ENCODE measurements at places on chromosomes 6 and 20.

DNA sequence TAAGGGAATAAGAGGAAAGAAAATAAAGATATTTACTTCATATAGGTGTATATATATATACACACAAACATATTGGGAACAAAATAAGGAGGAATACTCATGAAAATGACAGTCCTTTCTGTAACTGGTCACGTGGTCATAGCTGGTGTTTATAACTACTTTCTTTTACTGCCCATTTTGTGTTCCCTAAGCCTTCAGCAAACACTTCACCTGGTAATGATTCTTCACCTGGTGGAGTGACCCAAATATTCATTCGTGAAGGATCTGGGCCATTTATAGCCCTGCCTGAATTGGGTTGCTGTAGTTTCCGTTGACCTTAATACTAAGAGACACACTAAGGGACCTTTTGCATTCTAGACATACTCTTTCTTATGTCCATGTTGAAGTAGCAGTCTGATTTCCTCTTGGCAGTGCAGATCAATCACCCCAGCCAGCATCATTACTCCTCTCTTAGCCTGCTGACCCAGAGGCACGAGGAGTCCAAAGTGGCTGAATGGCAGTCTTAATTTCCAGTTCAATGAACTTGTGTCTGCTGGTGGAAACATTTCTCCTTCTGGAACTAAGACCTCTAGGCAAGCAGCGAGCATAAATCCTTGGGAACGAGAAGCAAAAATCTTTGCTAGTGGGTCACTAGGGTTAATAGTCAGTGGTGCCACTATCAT is 39.9 kb upstream of the IYD start:
- no peak for DNase-seq

- no peak for DNase-seq
Measured at GRCh38 chr6:36685166-36685924, 6.8 kb downstream of the CDKN1A start.

GRCh38 chr6:32462609-32463008 is 22.9 kb downstream of the HLA-DRA start:
- DNase-seq: peak; percentile 45

DNA sequence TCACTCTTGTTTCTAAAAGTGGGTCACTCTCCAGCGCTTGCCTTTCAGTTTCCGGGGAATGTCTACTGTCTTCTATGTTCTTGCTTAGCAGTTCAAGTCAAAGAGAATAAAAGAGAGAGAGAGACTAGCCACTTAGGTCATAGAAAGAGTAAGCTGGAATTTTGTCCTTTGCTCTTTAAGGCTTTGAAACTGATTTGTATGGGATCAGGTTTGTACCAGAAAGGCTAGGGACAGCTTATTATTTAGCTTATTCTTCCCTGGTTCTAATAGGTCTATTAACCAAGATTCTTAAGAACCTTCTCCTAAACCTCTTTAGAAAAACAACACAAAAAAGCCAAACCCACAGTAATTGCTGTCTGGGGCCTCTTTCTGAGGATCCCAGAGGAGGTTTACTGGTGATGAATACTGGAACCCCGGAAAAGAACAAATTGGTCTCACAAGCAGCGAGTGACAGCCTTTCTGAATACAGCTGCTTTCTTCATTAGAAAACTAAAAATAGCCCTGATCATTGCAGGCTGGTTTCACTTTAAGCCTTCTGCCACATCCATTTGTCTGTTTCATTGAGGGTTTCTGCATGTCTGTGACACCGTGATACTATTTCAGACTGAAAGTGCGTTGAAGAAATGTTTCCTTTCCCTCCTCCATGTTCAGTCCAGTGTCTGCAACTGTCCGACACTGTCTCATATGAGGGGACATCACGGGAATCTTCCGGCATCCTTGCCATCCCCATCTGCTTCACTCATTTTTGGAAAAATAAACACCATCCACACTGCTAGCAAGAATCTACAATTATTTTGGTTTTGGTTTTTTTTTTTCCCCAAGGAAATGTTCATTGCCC is 75.1 kb upstream of the ATXN1 start:
- peak; percentile 54 for DNase-seq

GRCh38 chr6:24599179-24599578 is 46.8 kb downstream of the KIAA0319 start:
- no peak for DNase-seq

GRCh38 chr6:88626460-88626859 is 337.0 kb downstream of the RNGTT start:
- DNase-seq: no peak

DNA sequence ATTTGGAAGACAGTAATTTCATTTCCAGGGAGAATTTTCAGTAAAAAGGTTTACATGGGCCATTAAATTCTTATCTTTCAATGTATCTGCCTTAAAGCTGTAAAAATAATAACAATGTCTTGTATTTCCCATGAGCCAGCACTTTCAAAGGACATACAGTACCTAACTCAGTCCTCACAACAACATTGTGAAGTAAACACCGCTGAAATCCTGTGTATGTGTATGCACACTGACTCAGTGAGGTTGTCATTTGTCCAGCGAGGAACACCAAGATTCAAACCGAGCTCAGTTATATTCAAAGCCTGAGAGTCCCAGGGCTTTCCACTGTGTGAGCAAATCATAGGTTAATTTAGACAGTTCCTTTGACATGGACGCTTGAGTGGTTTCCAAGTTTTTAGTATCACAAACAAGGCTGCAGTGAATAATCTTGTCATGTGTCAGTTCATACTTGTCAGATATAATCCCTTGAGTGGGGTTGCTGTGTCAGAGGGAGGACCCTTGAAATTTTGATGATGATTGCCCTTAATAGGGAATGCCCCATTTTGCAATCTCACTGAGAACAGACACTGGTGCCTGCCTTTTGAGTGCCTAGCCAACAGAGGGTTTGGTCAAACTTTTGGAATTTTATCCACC is 50.0 kb upstream of the SLC22A23 start:
- no peak for DNase-seq

DNA sequence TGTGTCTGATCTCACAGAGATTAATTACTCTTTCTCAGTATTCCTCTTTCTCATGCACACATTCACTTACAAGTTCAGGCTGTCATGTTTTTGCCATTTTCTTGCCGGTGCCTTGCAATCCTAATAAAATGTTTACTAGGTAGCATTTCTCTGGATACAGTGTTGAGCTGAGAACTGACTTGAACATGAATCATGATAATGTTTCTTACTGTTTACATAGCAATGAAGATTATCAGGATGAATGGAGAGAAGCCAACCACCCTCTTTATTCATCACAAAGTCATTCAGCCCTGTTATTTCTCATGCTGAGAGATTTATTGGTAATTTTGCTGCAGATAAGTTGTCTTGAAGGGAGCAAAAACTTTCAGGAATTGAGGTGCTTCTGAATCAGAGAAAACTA is 185.5 kb upstream of the ECI2 start:
- DNase-seq: no peak

GRCh38 chr20:24382743-24383142 is 86.7 kb upstream of the SYNDIG1 start:
- no peak for DNase-seq

- DNase-seq: no peak
Measured at GRCh38 chr6:43929511-43929910, 159.5 kb downstream of the VEGFA start.

DNA sequence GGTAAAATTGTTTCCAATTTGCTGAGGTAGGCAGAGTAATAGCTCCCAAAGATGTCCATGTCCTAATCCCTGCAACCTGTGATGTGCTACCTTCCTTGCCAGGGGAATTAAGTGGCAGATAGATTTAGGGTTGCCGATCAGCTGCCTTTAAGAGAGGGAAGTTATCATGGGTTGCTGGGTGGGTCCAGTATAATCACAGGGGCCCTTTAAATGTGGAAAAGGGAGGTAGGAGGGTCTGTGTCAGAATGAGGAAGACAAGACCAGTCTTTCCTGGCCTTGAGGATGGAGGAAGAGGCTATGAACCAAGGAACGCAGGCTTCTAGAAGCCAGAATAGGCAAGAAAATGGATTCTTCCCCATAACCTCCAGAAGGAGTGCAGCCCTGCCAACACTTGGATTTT is 50.7 kb downstream of the CTCFL start:
- DNase-seq: no peak

- no peak for DNase-seq
Measured at GRCh38 chr20:53922901-53923314, 147.5 kb downstream of the BCAS1 start.

DNA sequence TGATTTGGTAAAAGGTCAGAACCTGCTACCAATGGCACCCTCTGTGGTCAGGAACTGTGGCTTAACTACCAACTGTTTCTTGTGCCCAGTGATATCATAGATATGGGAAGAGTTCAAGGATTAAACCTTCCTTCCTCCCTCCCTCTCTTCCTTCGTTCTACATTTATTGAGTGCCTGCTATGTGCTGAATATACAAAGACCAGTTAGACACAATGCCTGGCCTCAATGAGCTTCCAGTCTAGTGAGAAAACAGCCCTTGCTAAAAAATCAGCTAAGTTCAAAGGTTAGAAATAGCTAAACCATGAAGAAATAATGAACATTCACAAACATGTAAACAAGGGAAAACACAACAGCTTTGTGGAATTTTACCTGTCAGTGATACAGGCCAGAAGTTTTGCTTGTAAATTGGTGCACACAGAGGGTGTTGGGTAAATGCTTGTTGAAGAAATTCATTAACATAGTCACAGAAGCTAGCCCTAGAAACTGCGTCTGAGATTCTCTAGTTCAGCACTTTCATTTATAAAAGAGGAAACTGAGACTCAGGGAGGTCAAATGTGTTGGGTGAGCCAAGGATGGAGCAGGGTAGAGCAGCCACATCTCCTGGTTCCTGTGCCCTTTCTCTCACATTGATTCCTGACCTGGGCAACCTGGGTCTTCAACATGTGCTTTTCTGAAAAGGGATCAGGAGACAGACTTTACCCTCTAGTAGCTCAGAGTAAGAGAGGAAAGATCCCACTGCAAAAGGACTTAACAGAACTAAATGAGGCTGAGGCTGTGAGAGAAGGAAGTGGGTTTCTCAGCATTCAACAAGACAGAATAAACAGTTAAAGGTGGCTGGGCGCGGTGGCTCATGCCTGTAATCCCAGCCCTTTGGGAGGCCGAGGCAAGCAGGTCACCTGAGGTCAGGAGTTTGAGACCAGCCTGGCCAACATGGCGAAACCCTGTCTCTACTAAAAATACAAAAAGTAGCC is 14.4 kb upstream of the FOXO3 start:
- DNase-seq: no peak

GRCh38 chr6:41445261-41445660 is 100.9 kb upstream of the FOXP4 start:
- no peak for DNase-seq

GRCh38 chr6:4588581-4588980 is 187.6 kb upstream of the CDYL start:
- no peak for DNase-seq

DNA sequence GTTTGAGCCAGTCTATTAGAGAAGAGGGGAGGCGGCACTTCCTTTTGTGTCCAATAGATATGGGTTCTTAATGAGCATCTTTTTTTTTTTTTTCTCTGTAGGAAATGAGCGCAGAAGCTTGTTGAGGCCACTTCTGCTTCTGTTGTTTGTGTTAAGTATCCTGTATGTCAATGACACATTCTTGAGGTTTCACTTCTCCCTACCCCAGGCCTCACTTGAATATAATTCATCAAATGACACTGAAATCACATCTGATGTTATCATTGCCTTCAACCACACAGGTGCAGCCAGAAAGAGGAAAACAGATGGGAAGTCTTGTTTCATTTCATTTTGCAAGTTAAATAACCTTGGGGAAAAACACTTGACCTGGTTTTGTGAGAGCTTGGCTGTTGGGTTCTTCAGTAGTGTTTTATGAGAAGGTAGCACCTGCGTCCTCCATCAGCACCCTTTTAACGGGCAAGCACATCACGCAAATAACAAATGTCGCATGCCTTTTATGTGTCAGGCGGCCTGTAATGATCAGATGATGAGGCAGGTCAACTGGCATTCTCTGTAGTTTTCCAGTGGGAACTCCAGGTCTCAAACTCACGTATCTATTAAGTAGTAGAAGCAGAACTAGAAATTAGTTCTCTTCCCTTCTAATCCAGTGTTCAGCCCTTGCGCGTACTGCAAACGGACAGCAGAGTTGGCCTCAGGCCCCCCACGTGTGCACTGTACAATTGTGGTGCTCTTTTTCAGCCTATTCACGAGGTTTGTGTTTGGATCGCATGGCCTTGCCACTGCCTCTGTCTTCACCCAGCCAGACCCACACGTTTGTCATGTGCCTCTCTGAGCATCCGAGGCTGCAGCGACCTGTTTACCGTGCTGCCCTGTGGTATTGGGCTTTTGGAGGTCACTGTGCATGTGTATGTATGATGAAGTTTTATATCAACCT is 23.5 kb downstream of the PLEKHG1 start:
- peak; percentile 59 for DNase-seq

DNA sequence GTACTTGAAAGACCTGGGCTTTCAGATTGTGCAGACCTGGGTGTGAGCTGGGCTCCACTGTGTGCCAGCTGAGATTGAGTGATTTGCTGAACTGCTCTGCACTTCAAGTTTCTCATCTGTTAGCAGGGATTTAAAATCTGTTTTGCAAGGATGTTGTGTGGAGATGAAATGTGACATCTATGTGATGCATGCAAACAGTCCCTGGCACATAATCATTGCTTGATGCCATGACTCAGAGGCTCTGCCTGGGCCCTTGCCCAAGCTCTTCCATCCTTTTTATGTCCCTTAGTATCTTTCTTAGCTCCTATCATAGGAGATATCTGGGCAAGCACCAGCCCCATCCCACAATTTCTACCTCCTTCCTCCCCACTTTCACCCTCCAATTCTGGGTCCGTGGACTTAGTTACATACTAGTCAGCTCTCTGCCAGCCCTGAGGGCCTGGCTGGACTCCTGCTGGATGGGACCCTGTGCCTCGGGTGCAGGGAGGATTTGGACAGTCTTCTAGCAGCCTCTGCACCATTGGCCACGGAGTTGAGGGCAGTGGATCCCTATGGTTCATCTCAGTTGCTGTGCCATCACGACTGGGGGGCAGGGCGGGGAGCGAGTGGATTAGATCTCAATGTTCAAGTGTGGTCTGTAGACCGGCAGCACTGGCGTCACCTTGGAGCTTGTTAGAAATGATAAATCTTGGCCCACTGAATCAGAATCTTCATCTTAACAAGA is 103.6 kb downstream of the MAP3K7 start:
- no peak for DNase-seq

GRCh38 chr6:21764989-21765388 is 171.4 kb downstream of the SOX4 start:
- DNase-seq: no peak

DNA sequence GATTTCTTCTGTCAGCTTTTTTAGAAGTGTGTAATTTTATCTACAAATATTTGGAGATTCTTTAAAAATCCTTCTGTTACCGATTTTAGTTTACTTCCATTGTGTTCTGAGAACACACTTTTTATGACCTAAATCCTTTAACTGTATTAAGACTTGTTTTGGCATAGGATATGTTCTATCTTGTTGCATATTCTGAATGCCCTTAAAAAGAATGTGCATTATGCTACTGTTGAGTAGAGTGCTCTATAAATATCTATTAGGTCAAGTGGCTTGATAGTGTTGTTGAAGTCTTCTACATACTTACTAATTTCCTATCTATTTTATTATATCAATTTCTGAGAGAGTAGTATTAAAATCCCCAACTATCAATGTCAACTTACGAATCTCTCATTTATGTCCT is 502.2 kb downstream of the MAFB start:
- no peak for DNase-seq

DNA sequence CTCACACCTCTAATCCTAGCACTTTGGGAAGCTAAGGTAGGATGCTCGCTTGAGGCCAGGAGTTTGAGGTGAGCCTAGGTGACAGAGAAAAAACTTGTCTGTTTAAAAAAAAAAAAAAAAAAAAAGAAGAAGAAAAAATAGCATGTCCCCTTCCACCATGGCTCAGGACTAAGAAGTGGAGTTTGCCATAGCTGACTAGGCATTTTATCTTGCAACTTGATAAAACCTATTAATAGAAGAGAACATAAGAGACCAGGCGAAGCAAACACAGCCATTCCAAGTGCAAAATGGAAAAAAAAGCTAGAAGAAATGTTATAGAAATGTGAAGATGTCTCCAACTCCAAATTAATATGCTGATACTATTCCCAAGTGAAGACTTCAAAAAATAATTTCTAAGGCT is 277.5 kb downstream of the MEI4 start:
- DNase-seq: no peak
